NCI-H510A treated with DMSO at 0.1 percent for 48 hours (cell line): ENCODE measurements at places on chromosomes 11 and 22.

- peak; percentile 50 for DNase-seq
These were observed at the start of gene STK33 for GRCh38 chr11:8593935-8594909. Gene STK33, minus strand, starts transcription at chr11:8594228. Its CDS starts 119,323 bp downstream, at chr11:8474905.

GRCh38 chr11:115996125-115996807, 492.1 kb upstream of the CADM1 start:
- DNase-seq, result no peak

DNA sequence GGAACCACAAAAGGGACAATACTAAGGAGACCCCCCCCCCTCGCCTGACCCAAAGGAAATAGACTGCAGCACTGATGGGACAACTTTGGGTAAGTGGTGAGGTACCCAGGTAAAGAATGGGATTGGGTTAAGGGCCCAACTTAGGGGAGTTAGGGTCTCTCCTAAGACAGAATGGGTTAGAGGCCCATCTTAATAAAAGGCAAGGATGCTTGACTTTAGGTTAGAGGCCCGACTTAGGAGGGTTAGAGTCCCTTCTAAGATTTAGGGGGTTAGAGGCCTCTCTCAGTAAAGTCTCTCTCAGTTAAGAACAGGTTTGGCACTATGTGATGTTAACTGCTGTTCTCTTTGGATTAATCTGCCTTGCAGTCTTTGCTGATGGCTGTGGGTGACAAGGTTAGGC, 41.0 kb upstream of the DBX1 start:
- no peak for DNase-seq

DNA sequence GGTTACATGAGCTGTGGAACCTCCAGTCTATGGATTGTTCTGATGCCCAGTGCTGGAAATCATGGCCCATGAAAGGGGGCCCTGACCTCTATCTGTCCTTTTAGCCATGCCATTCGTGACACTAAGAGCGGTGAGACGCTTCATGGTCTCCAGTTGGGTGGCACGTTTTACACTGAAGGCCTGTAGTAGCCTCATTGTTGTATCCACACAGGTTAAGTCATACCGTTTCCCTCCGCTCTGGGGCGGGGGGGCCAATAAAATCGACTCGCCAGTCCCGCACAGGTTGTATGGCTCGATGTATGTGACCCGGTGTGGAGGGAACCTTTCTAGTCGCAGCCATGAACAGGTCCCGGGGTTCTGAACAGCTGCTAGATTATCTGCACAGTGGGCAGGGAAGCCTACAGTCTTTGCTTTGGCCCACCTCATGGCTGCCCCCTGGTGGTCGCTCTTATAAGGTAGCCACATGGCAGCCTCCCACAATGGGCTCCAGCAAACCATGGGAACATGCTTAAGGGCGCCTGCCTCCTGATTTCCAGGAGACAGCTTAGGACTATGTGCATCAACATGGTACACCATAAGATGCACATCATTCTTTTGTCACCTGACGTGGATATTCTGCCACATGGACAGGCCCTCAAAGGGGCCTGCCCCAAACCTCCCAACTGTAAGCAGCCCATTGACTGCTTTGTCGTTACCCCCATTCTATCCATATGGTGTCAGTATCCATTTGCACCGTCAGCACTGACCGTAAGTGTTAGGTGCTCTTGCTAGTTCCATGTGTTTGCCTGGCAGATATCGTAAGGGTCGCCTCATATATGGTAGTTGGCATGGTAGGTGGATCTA, 19.7 kb upstream of the APOL3 start:
- peak; percentile 29 for DNase-seq

DNA sequence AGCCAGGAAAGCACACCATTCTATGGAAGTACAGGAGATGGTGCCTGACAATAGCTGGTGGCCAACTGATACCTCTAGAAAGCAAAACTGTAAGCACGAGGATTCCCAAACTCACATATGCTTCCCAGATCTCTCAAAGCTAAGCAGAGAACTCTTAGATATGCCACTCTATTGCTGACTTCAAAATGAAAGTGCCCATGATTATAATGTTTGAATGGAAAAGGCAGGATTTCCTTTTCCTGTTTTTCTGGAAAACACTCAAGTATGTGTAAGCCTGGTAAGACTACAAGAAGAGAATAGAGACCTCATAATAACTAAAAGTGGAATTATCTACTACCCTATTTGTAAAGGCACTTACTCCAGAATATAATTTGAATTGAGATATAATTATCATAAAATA, 2.6 kb upstream of the CARD18 start:
- no peak for DNase-seq
